ENCODE measurements at places on chromosomes 5 and 9.

- no peak for DNase-seq
These were observed 45.8 kb upstream of the ZBTB43 start for GRCh38 chr9:126758916-126759585.

DNA sequence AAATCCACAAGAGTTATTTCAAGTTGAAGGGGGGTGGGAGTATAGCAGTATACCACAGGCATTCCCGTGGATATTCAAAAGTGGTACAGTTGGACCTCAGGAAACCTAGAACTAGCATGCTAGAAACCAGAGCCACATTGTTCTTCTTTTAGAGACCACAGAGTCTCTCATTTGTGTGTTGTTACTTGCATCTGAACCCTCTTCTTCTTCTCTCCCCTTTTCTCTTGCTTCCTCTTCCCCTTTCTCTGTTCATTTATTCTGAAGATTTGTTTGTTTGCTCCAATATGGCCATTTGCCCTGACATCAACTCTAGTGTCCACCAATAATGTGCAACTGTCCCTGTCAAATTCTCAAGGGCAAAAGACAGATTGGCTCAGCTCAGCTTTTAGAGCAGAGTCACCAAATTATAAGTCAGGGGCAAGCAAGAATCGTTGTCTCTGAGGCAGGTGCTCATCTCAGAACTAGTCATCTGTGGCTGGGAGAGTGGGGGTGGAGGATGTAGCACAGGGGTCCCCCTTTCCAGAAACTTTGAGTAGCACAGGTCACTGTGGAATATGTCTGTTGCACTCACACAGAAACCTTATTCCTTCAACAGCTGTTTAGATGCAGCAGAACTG lies 321.1 kb downstream of the ARRDC3 start:
- no peak for DNase-seq

DNA sequence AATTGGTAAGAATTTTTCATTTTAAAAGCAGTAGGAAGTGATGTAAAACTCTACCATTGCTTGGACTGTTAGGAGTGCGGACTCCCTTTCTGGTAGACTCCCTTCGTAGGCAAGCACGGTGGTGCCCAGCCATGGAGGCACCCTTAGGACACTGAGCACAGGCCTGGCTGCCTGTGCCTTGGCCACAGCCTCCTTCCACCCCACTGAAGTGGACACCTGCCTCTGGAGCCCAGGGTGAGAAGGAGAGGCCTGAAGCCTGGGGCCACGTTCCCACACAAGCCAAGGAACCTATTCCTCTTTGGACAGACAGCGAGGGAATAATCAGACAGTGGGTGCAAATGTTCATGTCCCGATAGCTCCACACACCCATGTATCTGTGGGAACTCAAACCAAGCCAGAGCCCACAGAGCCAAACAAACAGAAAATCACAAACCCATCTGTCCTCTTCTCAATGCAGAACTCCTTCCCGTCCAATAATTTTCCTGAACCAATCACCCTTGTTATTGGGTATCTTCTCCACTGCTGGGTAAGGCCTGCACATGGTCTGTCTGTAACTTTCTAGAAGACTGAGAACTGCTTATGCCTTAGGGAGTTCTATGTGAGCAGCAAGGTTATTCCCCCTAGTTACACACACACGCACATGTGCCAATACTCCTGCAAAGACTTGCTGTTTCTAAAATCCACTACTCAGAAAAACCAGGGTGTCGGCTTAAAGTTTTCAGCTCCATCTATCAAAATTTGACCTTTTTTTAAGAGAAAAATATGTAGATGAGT lies 45.2 kb downstream of the UBE2QL1 start:
- DNase-seq, result no peak

- no peak for DNase-seq
These were observed 3.5 kb downstream of the TMCO6 start for GRCh38 chr5:140642718-140643117.

GRCh38 chr9:132026932-132027585 lies 52.6 kb downstream of the MED27 start:
- no peak for DNase-seq

- no peak for DNase-seq
These were observed 23.8 kb upstream of the CNOT6 start for GRCh38 chr5:180470361-180470760.

- DNase-seq, result no peak
These were observed 60.9 kb downstream of the RAI14 start for GRCh38 chr5:34716986-34717385.

DNA sequence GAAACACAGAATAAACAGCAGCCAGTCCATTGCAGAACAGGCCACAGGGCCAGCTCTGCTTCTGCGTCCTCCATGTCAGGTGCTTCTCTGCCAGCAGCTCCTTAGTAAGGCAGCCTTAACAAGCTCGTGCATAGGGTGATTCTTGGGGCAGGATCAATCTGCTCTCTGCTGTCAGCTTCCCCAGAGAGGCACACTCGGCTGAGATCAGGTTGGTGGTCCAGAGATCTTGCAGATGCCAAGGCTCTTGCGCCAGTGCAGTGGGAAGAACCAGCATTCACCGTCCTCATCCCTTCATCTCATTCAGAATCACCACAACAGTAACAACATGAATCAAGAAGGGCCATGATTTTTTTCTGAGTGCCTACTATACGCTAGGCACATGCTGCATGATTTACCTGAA lies 49.0 kb upstream of the ALDH1B1 start:
- DNase-seq, result no peak

Measured in D721Med (cell line).